Ovary (tissue), 10 donors: ENCODE measurements at places on chromosomes 2 and 18. TPM values are rescaled to one million over a fixed set of nuclear protein-coding genes. Genes with fewer than 3 reads are reported as not detected.

Gene FAM98A
- total RNA-seq: 10.1 TPM

Gene KCNJ13
- total RNA-seq: not detected

Gene RAMP1
- total RNA-seq: 36.6 TPM

Gene EN1
- total RNA-seq: not detected

Gene CTAGE1
- total RNA-seq: not detected

Gene PARD6G
- total RNA-seq: 12.3 TPM

Gene ABHD1
- 1.6 TPM for total RNA-seq

Gene CCL20
- not detected for total RNA-seq

Gene CAPN14
- total RNA-seq: 0.05 TPM

Gene HADHA
- total RNA-seq: 141 TPM

- no peak for DNase-seq
Measured at GRCh38 chr2:149768320-149768799, 180.8 kb upstream of the MMADHC start.

GRCh38 chr18:13582178-13582670 is 144.1 kb downstream of the FAM210A start:
- no peak for DNase-seq

DNA sequence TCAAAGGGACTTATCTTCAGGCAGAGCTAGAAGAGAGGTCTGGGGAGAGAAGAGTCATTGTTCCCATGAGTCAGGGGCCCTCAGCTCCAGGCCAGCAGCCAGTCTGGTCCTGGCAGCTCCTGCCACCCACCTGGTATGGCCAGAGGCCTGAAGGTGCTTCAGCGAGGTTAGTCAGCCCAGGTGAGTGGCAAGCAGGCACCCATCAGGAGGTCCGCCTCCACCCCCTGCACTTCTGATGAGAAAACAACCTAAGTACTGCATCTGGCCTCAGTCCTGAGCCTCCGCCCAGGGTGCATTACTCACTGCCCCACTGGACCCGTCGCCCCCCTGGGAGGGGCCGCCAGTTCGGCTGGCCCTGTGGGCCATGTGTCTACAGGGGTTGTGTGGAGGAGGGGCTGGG is 130.2 kb downstream of the INHBB start:
- no peak for DNase-seq

GRCh38 chr18:10713409-10713808 is 187.6 kb downstream of the NAPG start:
- DNase-seq: no peak

GRCh38 chr2:39202639-39203369 is 41.0 kb downstream of the CDKL4 start:
- DNase-seq: no peak

- DNase-seq: no peak
Measured at GRCh38 chr2:120323807-120324399, 22.0 kb upstream of the INHBB start.

DNA sequence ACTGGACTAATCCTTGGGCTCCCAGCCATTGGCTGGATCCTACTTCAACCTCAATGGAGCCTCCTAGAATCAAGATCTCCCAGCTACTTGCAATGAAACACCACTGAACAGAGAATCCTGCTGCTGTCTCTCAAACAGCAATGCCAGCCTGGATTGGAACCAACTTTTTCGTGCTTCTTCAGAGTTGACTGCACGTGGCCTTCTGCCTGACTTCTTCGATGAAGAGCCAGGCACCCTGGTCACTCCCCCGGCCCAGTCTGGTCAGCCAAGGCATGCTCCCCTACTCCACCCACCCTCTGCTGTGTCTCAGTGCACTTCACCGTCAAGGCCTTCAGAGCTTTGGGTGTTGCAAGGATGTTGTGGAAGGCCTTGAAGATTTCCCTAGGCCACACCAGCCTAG is 148.7 kb downstream of the CLIP4 start:
- DNase-seq: no peak

GRCh38 chr2:221070106-221070505 is 502.0 kb downstream of the EPHA4 start:
- no peak for DNase-seq

GRCh38 chr2:214328941-214329340 is 81.9 kb upstream of the VWC2L start:
- no peak for DNase-seq

- DNase-seq: no peak
Measured at GRCh38 chr2:19839438-19839837, 62.3 kb downstream of the TTC32 start.

- no peak for DNase-seq
Measured at GRCh38 chr2:29080886-29081743, 6.8 kb upstream of the PCARE start.

- DNase-seq: no peak
Measured at GRCh38 chr18:11872479-11873136, 21.4 kb downstream of the CHMP1B start.

DNA sequence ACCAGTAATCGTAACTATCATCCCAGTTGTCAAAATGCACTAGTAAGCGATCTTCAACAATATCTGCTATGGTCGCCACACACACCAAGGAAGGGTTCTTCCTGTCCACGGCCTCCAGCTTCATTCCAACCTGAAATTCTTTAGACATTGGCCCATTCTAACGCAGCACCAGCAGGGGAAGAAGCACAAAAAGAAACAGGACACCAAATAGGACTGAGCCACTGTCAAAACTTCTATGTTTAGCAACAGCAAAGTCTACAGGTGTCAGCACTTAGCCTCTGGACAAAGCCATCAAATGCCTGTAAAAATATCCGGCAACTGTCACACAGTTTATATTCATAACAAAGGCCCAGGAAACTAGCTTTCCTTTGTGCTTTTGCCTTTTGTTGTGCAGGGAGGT is 175.0 kb downstream of the L3MBTL4 start:
- DNase-seq: no peak

GRCh38 chr18:22056950-22057349 is 112.4 kb upstream of the GATA6 start:
- no peak for DNase-seq

DNA sequence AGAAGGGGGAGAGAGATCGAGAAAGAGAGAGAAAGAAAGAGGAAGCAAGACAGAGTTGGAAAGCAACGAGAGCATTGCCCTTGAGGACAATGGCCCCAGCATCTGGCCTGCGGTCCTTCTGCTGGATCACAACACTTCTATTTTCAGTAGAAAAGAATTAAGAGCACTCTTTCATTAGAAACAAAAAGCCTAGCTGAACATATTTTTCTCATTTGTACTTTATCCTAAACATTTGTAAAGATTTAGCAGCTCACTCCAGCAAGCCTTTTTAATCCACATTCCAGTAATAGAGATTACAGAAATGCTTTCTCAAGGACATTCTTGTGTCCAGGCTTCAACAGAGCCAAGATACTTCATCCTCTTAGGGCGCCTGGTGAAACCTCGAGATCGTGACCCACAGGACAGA is 31.6 kb upstream of the AFF3 start:
- DNase-seq: no peak

DNA sequence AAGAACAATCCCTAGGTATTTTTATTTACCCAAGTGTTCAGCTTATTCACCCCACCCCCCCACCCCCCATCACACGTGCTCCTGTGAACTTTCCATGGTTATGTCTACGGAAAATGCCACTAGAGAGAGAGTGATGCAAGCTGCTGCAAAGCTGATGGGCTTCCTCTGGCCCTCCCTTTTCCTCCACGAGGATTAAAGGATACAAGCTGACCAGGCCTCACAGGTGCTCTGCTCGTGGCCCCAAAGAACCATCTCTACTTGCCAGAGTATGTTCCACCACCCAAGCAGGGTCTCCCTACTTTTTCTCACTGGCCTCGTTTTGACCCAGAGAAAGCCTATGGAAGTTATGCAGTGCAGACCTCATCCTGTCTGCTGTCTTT is 342.6 kb downstream of the CELF4 start:
- no peak for DNase-seq

- DNase-seq: no peak
Measured at GRCh38 chr2:171069286-171069956, 91.3 kb downstream of the TLK1 start.

- DNase-seq: no peak
Measured at GRCh38 chr2:10264506-10265328, 38.0 kb upstream of the HPCAL1 start.

DNA sequence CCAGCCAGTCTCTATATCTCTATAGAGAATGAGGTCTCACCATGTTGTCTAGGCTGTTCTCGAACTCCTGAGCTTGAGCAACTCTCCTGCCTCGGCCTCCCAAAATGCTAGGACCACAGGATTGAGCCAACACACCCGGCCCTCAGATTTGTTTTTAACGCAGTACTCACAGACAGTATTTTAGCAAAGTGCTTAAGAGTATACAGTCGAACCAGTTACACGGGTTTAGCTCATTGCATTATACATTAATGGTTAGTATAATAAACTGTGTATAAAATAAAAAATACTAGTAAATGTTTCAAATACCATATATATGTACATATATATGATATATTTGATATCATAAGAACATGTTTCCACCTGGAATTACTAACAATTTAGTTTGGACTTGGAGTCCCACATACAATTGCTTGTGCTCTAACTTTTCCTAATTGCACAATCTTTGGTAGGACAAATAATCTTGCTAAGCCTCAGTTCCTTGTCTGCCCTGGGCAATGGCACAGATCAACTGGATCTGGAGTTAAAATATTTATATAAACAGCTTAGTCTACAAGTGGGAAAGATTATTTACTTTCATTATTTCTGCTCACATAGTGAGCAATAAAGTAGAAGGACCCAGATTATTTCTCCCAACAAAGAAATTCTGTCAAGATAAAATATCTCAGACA is 508.9 kb upstream of the LRATD1 start:
- no peak for DNase-seq

DNA sequence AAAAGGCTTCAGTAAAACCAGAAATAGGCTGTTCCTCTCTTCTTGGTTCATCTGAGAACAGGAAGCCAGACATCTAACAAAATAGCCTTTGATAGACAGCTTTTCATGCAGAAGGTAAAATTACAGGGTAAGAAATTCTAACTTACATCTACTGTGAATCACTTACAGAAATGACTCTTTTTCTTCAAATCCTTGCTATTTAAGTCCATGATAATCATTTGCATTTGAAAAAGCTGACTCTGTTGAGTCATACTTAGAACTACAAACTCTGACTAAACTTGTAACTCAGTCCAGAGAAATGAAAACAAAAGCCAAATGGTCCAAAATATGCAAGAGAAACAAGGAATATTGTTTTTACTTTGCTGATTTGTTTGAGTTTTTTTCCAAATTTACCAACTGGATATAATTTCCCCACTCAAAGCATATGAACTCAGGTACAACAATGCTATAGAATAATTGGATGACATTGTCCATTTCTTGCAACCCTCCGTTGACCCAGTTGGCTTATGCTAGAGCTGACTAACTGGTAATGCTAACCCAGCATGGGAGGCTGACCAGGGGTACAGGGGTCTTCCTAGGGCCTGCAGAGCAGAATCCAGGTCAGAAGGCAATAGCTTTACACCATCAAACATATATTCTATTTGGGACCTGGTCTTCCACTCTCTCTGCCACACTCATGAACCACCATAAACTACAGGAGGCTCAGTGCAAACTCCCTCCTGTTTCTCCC is 18.8 kb upstream of the MREG start:
- DNase-seq: no peak
